Hematopoietic multipotent progenitor cell treated with erythropoietin and hydrocortisone succinate and interleukin-3 and kit ligand, for 6 days (in vitro differentiated cells): ENCODE measurements at places on chromosomes 13 and 19.

- no peak for DNase-seq
Observed at GRCh38 chr19:19615086-19615485, 3.4 kb downstream of the PBX4 start.

DNA sequence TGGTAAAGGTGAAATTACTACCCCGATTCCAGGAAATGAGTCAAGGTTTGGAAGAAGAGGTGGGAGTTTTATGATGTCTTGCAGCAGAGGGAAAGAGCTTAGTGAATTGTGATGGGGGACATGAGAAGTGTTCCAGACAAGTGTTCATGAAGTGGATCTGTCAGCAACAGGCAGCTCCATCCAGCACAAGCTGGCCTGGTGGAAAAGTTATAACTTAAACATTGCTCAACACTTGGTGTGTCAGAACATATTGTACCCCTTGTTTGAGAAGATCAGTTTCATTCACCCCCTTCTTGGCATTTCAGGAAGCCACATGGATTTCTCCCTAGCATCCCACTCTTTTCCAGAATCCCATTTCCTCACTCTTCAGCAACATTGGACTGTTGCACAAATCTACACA is 222.0 kb downstream of the B3GLCT start:
- DNase-seq, result no peak

DNA sequence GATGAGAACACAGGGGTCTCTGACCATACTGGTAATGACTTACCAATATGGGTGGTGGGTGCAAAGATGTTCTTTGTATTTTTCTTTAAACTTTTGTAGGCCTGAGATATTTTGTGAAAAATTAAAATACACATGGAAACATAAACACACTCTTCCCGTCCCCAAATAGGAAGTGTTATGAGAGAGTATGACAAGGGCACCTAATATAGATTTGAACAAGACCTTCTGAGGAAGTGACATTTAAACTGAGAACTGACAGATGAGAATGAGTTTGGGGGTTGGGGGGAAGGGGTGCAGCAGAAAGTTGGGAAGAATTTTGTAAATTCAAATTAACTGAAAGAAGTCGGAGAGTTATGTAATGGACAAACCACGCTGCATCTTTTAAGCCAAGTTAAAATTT is 224.2 kb downstream of the RGCC start:
- no peak for DNase-seq

DNA sequence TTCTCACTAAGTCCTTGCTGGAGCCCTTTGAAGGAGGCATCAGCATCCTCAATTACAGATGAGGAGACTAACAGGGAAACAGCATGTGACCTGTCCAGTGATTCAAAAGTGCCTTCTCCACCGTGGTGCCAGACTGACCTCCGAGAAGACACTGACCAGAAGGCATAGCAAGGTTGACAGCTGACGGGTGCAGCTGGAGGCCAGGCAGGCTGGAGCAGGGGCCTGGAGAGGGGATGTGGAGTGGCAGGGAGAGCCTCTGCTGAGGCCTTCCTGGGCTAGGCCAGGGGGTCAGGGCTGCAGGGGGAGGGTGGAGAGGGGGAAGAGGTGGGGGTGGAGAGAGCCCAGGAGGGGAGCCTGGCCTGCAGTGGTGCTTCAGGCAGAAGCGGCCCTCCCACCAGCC is 66.3 kb downstream of the KCTD15 start:
- no peak for DNase-seq

- DNase-seq, result no peak
Observed at GRCh38 chr19:32255536-32256295, 89.7 kb upstream of the ZNF507 start.

DNA sequence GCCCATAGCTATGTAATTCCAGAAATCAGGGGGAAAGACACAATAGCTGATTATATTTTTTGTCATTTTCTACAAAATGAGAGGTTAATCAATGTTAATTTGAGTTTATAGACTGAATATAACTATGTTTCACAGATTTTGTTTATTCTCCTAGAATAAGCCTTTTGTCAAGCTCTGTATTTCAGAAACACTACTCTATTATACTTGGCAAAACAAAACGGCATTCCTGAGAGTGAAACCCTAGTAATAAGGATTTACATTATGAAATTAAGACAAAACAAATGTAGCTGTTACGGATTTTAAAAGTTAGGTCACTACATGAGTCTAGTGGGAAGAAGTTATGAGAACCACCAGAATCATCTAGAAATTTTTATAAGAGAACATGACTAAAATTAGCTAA is 334.2 kb downstream of the KLF12 start:
- DNase-seq, result no peak
